Activated CD4-positive, alpha-beta T cell treated with anti-CD3 and anti-CD28 coated beads, Interleukin-2, amount 10 ng/mL, durations not matched to agents 7 days and 5 days (primary cell): ENCODE measurements at places on chromosomes 1 and 21.
A peak's percentile ranks its signal among the peaks of the same experiment; 100 is the strongest.

DNA sequence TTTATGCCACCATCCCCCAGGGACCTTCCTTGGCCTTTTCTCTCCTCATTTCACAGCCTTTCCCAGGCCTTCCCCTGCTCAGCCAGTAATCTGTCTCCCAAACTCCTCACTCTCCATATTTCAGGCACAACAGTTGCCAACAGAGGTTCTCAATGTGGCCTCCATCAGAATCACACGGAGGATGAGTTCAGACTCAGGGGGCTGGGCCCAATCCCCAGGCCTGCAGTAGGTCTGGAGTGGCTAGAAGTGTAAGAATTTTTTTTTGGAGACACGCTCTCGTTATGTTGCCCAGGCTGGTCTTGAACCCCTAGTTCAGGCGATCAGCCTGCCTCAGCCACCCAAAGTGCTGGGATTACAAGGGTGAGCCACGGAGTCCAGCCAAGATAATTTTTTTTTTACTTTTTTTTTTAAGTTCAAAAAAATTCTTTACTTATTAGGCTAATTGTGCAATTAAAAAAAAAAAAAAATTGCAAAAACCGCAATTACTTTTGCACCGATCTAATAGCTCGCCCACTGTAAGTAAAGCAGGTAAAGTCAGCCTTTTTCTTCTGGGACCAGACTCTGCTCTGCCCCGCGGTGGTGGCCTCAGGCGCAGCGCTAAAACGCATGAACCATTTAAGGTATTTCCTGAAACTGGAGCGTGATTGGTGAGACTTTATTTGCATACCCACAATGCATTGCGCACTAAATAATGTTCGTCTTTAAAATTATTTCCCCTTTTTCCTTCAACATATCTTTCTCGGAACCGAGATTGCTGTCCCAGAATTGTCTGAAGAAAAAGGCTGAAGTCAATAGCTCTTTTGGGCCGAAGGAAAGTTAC, 18.7 kb downstream of the KIAA2013 start:
- H3K27me3 ChIP-seq, result peaks cover 23% of the 10 kb centered on the region
- H3K27ac ChIP-seq, result peak overlapping the region; percentile 99
- H3K36me3 ChIP-seq, result no peaks in the 10 kb centered on the region

DNA sequence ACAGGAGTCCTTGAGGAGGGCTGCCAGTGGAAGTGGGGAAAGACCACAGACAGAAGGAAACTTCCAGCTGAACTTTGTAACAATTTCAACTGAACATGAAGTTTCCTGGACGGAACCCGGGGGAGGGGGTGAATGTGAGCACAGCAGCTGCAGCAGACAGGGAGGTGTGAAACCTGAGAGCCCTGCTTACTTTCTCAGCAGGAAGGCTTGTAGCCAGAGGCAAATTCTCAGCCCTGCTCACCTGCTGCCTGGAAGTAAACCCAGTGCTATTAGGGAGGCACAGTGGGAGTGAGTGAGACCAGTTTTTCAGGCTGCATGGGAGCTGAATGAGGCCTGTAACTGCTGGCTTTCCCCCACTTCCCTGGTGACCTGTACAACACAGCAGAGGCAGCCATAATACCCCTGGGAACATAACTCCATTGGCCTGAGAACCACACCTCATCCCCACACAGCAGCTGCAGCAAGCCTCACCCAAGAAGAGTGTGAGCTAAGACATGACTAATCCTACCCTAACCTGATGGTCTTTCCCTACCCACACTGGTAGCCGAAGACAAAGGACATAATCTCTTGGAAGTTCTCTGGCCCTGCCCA, 9.6 kb upstream of the SPRR2F start:
- H3K4me3 ChIP-seq, result no peak overlapping the region
- H3K4me1 ChIP-seq, result no peaks in the 10 kb centered on the region
- H3K36me3 ChIP-seq, result no peaks in the 10 kb centered on the region
- H3K27me3 ChIP-seq, result peaks cover 17% of the 10 kb centered on the region

GRCh38 chr1:173853074-173853473, 14.7 kb downstream of the GAS5 start:
- H3K4me3 ChIP-seq, result no peak overlapping the region
- H3K27me3 ChIP-seq, result no peaks in the 10 kb centered on the region
- no peak overlapping the region for H3K27ac ChIP-seq
- DNase-seq, result no peak

DNA sequence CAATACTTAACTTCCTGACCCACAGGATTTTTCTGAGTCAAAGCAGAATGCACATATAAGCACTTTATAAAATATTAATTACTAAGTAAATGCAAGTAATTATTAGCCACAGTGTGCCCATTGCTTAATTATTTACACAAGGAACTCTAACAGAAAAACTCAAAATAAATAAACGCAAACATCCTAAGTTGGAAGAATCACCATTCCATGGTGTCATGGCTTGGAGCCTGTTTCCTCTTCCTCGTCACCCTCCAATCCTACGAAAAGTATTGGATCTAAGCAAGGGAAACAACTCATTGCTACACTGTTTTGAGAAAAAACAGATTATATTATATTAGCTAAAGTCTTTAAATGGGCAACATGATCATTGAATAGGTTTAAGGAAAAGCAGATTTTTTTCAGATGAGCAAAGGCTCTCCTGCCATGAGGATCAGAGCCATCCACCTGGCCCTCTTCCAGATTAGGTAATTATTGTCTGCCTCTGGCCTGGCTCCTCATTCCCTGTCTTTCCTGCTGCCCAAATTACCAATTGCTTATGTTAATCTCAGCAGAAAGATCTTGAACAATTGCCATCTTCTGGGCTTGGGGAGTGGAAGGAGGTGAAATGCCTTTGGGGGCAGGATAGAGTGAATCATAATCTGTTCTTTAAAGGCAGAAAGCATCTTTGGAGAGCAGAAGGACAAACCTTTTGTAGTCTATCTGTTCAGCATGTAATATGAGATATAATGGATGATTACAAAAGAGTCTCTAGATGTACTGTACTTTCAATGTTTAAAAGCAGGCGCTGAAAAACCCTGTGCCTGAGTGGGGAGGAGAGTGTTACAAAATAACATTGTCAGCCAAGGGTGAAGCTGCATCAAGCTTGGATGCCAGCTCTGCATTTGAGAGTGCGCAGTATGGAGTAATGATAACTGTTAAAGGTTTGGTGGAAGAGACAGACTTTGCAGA, 121.2 kb downstream of the DUSP10 start:
- H3K27ac ChIP-seq, result no peak overlapping the region
- H3K36me3 ChIP-seq, result no peaks in the 10 kb centered on the region
- H3K27me3 ChIP-seq, result no peaks in the 10 kb centered on the region
- no peak for DNase-seq
- H3K4me1 ChIP-seq, result no peaks in the 10 kb centered on the region
- no peak overlapping the region for H3K4me3 ChIP-seq

- no peak overlapping the region for H3K27ac ChIP-seq
- peak; percentile 66 for DNase-seq
- no peaks in the 10 kb centered on the region for H3K36me3 ChIP-seq
- H3K4me3 ChIP-seq, result no peak overlapping the region
Measured at GRCh38 chr1:192445839-192446489, 129.2 kb downstream of the RGS21 start.
